ENCODE measurements at places on chromosomes 4 and X.

DNA sequence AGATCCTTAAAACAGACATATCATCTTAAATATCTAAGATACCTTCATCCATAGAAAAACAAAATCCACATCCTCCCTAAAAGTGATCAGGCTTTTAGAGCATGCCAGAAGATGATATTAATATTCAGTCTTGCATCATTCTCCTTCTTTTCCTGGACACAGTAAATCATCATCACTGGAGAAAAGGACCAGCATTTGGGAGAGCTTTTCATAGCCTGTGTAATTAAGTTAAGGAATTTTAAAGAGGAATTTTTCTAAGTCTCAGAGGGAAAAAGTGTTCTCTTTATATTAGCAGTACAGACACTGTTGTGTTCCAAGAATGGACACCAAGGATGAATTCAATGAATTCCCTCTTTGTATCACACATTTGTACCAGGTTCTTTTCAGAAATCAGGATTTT lies 696 bp downstream of the SCRG1 start:
- no peak for DNase-seq

DNA sequence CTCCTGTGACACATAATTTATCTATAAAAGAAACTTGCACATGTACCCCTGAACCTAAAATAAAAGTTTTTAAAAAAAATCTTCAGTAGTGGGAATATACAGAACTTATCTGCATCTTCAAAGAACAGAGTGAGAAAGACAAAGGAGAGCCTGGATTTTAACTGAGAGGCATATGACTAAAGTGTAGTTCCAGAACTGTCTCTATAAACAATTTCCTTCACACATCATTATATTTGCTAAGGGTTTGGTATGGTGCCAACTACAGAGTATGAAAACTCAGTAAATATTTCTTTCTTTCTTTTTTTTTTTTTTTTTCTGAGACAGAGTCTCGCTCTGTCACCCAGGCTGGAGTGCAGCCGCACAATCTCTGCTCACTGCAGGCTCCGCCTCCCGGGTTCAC lies 49.9 kb upstream of the NFKB1 start:
- DNase-seq, result no peak

GRCh38 chrX:20857746-20858145 lies 516.5 kb upstream of the CNKSR2 start:
- DNase-seq, result peak; percentile 27

- peak; percentile 57 for DNase-seq
Measured at GRCh38 chrX:154548028-154548316, 552 bp downstream of the IKBKG start.

GRCh38 chr4:123064390-123064789 lies 142.0 kb upstream of the NUDT6 start:
- peak; percentile 91 for DNase-seq

DNA sequence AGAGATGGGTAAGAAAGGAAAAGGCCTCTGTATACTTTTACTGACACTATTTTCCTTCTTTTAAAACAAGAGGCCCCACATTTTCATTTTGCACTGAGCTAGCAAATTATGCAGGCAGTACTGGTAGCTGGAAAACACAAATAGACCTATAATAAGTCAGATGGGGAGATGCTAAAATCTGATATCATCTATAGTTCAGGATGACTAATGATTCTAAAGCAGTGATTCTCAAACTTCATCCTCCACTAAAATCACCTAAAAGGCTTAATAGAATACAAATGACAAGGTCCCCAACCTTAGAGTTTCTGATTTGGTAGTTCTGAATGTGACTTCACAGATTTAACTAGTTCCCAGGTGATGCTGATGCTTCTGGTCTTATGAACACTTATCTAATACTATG lies 247.3 kb upstream of the DIPK2B start:
- DNase-seq, result no peak

DNA sequence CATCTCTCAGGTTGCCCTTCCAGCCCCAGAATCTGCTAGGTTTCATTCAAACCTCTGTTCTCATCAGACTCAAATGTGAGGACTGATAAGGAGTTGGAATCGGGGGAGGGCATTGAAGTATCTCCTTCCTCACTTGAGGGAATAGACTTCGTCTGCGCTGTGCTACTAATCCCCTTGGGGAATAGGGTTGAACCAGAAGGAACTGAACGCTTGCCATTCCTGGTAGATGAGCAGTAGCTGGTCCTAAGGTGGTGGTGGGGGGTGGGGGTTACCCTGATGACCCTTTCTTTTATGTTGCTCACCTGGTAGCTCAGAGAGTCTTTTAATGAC lies 692 bp upstream of the SLC9A7 start:
- DNase-seq, result peak; percentile 28

DNA sequence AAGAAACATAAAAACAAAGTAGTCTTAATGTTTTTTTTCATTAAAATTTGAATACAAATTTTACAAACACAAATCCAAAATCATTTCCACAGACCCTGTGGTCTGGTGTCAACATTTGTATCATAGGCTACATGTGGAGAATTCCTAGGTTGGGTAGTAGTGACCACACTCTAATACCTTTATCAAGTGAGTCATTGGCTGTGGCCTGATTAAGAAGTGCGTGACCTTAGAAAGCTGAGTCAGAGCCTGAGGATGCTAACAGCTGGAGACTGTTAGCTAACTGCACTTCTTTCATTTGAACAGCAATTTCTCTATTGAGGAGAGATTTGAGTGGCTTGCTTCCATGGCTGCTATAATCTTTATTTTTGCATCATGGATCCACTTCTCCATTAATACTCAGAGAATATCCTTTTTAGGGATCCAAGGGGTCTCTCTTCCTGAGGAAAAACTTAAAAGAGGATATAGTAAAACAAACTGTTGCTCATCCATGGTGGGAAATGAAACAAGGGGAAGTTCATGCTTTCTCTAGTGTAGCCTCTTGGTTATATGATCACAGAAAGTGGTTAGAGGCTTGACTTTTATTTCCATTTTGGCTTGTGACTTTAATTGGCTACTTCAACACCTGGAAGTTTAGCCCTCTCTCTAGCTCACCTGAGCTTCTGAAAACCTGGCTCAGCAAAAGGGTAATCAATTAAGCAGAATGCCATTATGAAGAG lies 335.8 kb downstream of the PABPC4L start:
- peak; percentile 99 for DNase-seq

DNA sequence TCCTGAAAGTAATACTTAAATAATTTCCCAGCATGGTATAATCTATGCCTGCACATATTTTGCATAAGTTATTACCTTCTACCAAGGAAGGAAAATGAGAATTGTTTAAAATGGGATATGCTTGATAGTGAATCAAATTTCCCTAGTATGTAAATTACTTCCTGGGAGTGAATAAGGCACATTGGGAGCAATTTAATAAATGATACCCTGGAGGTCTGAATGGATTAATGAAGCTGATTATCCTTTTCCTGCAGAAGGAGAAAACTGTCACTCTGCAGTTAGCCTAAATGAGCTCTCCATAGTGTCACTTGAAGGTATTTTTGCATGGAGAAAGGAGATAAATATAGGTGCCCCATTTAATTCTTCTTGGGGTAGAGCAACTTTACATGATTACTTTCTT lies 2212.0 kb downstream of the PCDH7 start:
- no peak for DNase-seq

DNA sequence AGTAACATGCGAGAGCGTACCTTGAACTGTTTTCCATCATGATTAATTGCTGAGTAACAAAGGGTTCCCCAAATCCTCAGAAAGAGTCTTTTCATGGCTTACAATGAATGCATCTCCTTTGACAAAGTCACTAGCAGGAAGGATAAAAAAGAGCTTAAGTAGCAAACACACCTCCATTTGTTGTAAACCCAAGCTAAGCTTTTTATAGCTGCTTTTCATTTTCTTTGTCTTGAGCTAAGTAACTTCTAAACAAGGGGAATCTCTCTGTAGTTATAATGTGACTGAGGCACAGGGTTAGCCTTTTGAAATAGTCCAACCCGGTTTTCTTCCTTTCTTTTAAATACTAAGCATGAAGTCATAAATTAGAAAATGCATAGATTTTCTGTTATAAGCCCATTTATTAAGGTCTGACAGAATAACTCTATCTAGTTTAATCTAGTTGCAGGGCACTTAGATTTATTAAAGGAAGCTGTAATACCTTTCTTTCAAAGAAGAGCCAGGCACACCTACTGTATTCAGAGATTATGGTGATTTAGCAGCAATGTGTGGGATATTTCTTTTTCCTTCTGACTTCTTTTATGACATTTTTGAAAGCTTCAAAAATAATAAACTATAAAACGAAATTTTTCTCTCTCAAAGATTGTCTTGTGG lies 226.9 kb upstream of the SMIM31 start:
- DNase-seq, result no peak

DNA sequence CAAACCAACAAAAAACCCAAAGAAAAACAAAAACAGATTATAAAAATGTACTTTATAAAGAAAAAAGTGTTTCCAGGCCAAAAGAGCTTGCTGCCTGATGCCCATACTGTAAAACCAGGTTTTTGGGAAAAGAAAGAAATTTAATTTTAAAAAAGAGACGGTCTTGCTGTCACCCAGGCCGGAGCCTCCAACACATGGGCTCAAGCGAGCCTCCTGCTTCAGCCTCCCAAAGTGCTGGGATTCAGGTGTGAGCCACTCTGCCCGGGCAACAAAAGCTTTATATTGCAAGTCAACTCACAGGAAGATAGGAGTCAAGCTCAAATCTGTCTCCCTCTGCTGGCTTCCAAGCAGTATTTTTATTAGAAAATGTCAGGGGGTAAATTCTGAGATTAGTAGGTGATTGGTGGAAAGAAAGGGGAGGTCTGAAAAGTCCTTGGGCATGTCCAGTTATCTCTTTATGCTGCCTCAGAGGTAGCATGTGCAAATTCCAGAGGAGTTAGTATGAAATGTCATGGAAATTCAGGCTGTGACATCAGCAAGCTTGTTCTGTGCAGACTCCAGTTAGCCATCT lies 39.4 kb downstream of the MGST2 start:
- peak; percentile 72 for DNase-seq

GRCh38 chrX:46770000-46770816 lies 11.3 kb upstream of the SLC9A7 start:
- DNase-seq, result peak; percentile 40

DNA sequence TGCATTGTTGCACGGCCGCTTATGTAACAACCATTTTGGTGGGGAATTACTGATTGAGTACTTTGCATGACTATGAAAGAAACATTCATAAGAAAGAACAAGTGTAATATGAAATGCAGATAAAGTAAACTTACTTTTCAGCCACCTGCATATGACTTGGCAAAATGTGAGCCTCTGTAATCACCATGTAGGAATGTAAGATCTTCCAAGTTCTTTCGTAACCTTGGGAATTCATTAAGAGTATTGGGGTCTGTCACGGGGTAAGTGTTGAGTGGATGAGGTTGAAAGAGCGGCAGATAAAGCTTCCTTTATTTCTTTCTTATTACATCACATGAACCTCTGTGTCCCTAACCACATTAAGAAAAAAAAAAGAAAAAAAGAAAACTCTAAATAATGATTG lies 348.5 kb upstream of the NR3C2 start:
- DNase-seq, result peak; percentile 85

- no peak for DNase-seq
Measured at GRCh38 chrX:67953658-67954057, 409.8 kb downstream of the AR start.

DNA sequence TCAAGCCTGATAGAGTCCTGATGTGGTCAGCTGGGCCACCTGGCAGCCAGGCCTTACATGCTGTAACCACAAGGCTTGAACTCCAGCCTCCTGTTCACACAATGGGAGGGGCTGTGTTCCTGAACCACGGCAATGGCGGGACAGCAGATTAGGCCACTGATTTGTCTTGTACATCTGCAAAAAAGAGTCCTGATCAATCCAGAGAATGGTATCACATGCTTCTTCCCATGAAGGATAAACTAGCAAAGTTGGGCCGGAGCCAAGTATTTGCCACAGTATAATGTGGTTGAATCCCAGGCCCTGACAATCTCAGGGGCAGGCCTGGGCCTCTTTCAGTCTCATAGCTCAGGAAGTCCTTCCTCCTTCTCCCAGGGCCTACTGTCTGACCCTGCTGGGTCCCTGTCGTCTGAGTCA lies 2182.5 kb upstream of the AGA start:
- DNase-seq, result no peak

DNA sequence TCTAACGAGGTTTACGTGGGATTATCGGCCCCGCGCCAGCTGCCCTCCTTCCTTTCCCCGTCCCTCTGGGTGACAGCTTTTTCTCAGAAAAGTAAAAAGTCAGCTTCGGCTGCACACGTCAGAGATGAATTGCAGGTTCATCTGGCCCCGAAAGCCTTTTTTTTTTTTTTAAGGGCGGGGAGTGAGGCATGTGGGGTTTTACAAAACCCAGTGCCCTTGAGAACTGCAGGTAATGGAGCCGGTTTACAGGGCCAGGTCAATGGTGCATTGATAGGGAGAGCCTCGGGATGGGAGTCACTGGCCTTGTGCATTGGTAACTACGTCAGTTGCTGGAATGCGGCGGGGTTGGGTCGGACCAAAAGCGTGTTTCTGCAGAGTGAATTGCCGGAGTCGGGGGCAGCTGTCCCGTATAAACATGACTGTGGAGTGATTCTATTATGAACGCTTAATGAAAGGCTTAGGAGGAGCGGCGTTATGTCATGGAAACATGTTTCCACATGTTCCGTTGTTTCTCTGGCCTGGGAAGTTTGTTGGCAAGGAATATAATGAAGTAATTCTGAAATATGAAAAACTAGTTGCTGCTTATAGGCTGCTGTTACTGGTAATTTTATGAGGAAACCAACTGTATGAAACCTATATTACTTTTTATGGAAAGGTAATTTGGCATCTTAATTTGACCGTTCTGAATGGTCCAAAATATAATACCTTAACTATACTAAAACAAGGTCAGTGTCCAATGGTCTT lies 1.1 kb downstream of the HSPA4L start:
- DNase-seq, result peak; percentile 24

DNA sequence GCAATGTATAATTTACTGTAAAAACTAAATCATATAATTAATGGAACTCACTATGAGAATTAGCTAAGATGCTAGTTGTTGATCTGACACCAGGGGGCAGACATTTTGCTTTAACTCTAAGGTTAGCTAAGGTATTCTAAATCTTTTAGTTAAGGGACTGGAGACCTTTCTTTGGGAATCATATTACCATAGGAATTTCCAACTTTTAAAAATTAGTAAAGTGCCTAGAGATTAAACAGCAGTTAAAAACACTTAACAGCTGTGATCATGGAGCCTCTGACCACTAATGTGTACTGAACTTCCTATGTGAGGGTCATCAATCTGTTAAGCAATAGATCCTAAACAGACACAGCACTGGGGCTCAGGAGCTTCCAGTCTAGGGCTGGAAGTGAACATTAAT lies 226.6 kb downstream of the NSUN7 start:
- DNase-seq, result peak; percentile 66

DNA sequence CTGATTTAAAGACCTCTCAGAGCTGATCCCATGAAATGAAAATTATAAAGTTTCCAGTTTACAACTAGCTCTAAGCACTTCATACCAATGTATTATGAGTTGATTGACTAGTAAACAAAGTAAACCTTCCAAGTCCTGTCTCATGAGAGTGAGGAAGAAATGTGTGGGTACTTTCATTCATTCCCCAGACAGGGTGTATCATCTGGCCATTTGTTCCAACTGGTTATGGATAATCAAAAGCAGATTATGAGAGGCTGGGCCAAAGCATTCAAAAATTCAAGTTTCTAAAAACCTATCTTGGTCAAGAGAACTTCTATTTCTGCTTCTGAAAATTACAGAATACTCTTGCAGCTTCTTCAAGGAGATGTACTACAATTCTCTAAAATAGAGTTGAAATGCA lies 193.3 kb upstream of the RASGEF1B start:
- no peak for DNase-seq

- peak; percentile 26 for DNase-seq
Measured at GRCh38 chrX:153646620-153647373, at the start of gene DUSP9. DUSP9 (plus strand) TSS chrX:153647203; CDS start chrX:153647954, 751 bp downstream.

GRCh38 chr4:172142281-172142741 lies 329.1 kb downstream of the GALNTL6 start:
- DNase-seq, result peak; percentile 56

- no peak for DNase-seq
Measured at GRCh38 chr4:184198190-184198589, 19.5 kb downstream of the ENPP6 start.
